ENCODE measurements at places on chromosomes 12 and 14. TPM values are rescaled to one million over a fixed set of nuclear protein-coding genes. Genes with fewer than 3 reads are reported as not detected.
A peak's percentile ranks its signal among the peaks of the same experiment; 100 is the strongest.

Gene FOXJ2
- total RNA-seq = 7.4 TPM

DNA sequence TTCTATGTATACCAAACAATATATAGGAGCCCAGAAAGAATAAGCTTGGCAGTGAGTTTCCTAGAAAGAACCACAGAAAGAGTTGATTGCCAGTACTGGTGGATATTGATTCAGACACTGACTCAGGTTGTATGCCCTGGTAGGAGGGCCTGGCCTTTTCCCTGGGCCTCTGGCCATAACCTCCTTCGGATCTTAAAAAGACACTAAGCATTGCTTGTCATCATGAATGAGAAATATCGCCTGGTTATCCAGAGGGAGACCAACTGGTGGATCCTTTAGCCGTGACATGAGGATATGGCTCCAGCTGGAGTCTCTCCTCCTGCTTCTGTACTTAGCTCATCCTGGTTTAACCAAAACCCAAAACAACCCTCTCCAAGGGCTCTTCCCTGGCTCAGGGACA is 231.5 kb downstream of the MSRB3 start:
- DNase-seq = no peak

Gene STYK1
- 4.6 TPM for total RNA-seq

Gene SLC6A13
- total RNA-seq = 0.17 TPM

DNA sequence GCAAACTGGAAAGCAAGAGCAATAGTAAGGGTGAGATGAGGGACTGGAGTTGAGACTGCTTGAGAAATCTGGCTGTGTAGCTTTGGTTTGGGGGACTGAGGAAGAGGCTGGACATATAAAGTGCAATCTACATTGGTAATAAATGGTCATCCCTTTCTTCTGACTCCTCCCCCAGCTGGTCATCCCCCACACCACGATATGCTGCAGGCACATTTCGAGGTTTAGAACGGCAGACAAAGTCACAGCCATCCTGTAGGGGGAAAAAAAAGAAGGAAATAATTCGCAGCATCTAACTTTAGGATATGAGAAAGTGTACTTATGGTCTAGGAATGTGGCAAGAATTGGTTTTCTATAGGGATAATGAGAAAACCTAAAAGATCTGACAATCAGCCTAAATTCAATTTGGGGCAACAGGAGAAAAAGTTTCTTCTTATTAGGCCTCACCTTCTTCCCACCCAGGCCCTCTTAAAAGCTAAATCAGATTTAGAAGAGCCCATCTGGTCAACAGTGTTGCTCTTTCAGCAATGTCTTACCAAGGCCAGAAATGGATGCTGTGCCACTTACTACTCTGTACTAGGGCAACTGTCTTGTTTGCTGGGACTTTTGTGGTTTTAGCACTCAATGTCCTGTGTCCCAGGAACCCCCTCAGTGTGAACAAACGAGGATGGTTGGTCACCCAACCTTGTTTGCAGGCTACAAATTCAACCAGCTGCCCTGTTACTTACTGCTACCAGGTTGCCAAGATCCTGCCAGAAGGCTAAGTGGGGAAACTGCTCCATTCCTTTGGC is 7.6 kb downstream of the M6PR start:
- no peak for DNase-seq

GRCh38 chr14:76307786-76308780 is 67.9 kb upstream of the ESRRB start:
- no peak for DNase-seq

Gene PRICKLE1
- 11.6 TPM for total RNA-seq

- DNase-seq = no peak
Measured at GRCh38 chr12:90399357-90399756, 555.6 kb downstream of the CCER1 start.

- DNase-seq = no peak
Measured at GRCh38 chr14:29856516-29856915, 71.1 kb downstream of the PRKD1 start.

DNA sequence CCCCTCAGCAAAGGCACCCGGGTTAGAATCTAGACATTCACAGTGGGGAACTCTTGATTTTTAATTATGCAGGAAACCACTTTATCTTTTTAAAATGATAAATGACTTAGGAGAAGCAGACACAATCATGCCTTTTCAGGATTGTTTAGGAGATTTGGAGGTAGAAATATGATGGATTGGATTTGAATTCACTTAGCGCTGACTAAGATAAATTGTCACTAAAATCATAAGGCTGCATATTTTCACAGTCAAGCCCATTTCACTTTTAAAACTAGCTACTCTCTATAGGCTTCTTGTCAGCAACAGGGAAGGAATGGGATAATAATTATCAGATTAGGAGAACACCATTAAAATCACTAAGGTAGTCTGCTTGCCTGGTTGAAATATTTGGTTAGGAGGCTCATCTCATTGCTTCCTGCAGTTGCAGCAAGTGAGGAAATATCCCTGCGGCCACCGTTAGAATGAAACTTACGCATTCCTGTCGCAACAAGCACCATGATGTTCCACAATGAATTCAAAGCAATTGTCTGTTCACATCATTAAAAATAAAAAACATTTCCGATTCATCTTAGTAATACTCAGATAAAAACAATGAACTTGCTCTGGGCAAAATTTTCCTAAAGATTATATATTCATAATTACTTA is 31.9 kb downstream of the DACT1 start:
- DNase-seq = no peak

- DNase-seq = no peak
Measured at GRCh38 chr14:22896356-22896755, 13.3 kb downstream of the REM2 start.

Gene TGM1
- total RNA-seq = 0.17 TPM

DNA sequence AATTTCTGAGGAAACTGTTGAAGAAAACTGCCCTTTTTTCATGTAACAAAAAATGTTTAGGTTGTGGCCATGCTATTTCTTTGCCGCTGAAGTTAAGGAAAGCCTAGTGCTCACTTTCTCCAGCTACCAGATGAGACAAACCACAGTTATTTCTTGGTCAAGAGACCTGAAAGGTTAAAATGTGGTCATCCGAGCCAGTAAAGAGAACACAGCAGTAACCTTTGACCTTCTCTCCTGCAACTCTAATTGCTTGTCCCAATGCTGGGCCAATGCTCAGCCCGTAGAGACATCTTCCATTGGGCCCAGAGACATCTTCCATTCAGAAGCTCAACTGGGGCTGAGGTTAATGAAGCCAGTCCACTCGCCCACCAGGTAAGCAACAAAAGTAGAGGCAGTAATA is 109.8 kb upstream of the CPSF6 start:
- no peak for DNase-seq

- peak; percentile 61 for DNase-seq
Measured at GRCh38 chr14:50531595-50532501, 521 bp downstream of the MAP4K5 start.

- DNase-seq = peak; percentile 81
Measured at GRCh38 chr14:30214461-30215090, 286.9 kb upstream of the PRKD1 start.

DNA sequence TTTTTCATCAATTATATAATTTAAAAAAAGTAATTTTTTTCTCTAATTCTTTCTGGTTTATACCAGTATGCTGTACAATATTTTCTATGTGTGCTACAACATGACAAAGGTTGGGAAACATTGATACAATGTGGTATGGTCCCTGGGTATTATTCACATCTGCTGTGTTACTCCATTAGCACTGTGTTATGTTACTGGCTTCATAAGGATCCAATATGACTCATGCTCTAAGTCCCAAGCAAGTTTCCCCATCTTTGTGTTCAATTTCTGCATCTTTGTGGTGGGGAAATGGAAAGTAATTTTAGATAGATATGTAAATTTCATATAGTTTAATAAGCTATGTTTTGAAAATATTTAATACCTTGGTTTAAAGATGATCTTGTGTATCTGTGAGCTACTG is 35.8 kb downstream of the FBXO33 start:
- no peak for DNase-seq

DNA sequence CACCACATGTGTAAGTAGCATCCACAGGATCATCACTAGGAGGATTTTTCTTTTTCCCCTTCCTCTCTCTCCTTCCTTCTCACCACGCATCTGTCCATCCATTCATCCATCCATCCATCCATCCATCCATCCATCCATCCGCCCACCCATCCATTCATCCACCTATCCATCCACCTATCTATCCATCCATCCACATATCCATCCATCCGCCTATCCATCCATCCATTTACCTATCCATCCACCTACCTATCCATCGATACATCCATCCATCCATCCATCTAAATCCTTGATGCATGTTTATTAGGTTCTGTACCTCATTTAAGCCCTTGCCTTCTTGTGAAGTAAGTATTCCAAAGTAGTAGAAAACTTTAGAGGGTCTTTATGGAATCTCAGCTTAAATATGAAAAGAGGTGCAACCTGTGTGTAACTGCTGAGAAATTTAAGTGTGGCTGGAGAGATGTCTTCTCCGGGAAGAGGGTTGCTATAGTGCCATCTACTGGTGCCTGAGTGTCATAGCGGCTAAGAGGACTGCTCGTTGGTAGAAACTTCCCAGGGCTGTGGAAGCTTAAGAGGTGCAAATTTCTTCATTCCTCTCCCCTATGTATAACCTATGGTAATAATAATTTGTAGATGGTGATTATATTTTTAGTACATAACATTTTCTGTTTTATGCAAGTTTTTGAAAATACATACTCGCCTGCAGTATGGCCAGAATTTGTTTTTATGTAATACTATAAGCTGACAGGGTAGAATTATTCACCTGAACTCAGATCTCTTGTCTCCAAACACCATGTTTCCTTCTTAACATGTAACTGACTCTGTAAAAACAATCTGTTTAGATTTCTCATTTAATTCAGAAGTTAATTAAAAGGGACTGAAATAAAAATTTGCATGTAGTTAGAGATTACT is 46.0 kb downstream of the MYO1H start:
- DNase-seq = peak; percentile 81

DNA sequence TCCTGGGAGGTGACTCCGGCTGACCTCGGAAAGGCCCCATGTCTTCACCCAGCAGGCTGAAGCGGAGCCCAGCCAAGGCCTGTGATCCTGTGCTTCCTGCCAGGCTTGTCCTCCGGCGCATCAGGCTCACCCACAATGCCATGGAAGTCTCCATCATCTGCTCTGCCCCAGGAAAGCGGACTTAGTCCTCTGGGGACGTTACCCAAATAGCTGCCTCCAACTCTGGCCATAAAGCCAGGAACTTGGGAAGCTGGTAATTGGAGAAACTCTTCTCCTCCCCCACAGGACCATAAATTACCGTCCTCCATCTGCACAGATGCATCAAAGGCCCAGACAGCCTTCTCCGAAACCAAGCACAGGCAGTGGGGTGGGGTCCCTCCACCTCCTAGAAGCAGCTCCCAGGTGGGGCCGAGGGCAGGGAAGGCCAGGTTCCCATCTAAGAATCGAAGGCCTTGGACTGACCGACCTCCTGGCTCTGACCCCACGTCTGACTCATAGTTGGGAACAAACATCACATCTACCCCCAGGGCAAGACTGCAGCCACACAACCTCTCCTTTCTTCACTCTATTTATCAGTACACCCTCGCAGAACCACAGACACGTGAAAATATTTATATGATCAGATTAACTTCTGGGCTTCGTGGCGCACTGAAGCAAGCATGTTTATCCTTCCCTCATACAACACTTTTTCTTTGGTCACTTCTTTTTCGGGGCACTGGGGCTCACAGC is 56.4 kb downstream of the PITPNM2 start:
- DNase-seq = no peak

DNA sequence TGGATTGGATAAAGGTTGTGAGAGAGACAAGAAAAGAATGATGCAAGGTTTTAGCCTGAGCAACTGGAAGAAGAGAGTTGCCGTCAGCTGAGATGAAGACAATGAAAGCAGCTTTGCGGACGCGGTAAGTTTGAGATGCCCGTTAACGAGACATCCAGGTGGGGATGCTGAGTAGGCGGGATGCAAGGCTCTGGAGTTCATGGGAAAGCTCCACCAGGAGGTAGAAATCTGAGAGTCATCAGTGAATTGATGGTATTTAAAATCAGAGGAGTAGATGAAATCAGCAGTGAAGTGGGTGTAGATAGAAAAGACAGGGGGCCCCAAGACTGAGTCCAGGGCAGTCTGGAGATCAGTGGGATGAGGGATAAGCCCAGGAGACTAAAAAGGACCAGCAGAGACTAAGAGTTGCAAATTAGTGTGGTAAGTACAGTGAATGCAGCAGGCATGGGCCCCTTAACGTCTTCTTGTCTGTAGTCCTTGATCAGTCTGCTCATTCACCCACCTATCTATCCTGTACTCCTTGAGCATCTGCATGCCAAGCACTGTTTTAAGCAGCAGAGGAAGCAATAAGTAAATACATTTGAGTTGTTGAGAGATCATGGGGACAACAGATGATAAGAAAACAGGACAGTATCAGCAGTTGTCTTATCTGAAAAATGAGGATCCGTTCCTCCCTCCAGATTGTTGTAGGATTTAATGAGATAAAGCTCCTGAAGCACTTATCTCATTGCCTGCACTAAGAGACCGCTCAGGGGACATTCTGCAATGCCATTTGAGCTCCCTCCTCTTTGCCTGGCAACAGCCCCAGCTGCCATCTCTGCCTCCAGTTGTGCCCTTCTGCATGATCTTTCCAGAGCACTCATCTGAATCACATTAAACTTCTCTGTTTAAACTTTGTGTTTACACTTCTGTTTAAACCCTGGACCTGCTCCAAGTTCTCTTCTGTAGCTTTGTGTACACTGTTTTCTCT is 91.5 kb downstream of the APAF1 start:
- peak; percentile 8 for DNase-seq

- no peak for DNase-seq
Measured at GRCh38 chr12:15146585-15146984, 74.6 kb downstream of the RERG start.

- DNase-seq = no peak
Measured at GRCh38 chr12:107590413-107590812, 95.2 kb upstream of the PWP1 start.

- no peak for DNase-seq
Measured at GRCh38 chr12:15851919-15852318, 30.3 kb upstream of the STRAP start.

- DNase-seq = peak; percentile 13
Measured at GRCh38 chr14:65709576-65709975, 297.0 kb downstream of the FUT8 start.

Gene ADAM20
- 1.5 TPM for total RNA-seq

- DNase-seq = no peak
Measured at GRCh38 chr12:16603916-16604575, 1.9 kb downstream of the LMO3 start.

Gene KRT74
- total RNA-seq = not detected

Gene DPPA3
- total RNA-seq = not detected

DNA sequence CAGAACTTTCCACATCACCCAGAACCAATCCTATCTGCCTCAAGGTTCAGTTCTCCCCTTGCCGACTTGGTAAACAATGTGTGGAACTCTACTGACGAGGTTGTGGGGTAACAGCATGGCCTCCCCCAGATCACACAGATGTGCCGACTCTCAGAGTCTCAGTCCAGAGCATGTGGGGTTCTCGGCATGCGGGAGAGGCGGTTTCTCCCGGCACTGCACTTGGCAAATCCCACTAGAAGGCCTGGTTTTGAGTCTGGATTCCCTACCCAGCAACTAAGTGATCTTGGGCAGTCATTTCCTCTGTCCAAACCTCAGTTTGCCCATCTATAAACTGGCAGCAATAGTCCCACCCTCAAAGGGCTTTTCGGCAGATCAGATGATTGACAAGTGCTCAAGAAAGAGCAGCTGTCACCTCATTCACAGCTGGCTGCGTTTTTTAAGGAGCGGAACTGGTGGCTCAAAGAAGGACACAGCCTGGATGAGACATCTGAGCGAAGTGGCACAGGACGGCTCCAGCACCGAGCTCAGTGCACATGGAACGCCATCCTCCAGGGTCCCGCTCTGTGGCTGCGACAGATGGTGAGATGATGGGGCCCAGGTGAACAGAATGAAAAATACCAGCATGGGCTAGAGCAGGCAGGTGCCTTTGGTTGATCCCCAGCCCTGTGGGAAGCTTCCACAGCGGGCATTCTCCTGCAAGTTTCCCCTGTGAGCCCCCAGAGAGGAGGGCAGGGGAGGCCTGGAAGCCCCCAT is 7.3 kb downstream of the TESC start:
- no peak for DNase-seq

GRCh38 chr12:1834186-1834925 is 14.0 kb downstream of the LRTM2 start:
- no peak for DNase-seq
